Naive thymus-derived CD8-positive, alpha-beta T cell (primary cell): ENCODE measurements at places on chromosomes 2 and 18. TPM values are rescaled to one million over a fixed set of nuclear protein-coding genes. Genes with fewer than 3 reads are reported as not detected.

The ADNP2 gene
- total RNA-seq = 22.7 TPM

The ALK gene
- not detected for total RNA-seq

The PTCD3 gene
- total RNA-seq = 182 TPM

The HOXD11 gene
- not detected for total RNA-seq

DNA sequence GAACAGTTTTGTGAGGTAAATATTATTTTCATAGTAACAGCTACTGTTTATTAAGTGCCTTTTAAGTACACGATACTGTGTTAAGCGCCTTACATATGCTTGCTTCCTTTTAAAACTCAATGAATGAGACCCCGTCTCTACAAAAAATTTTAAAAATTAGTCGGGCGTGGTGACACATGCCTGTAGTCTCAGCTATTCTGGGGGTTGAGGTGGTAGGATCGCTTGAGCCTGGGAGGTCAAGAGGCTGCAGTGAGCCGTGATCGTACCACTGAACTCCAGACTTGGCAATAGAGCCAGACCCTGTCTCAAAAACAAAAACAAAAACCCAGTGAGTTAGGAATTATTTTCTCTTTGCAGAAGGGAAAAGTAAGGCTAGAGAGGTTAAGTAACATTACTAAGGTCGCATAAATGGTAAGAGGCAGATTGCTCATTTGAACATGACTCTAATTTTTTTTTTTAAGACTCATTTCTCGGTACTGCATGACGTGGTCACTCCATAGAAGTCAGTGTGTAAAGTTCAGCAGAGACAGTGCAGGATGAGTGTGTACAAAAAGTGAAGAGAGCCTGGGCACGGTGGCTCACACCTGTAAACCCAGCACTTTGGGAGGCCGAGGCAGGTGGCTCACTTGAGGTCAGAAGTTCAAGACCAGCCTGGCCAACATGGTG is 1.1 kb downstream of the METAP1D start:
- no peak for DNase-seq

DNA sequence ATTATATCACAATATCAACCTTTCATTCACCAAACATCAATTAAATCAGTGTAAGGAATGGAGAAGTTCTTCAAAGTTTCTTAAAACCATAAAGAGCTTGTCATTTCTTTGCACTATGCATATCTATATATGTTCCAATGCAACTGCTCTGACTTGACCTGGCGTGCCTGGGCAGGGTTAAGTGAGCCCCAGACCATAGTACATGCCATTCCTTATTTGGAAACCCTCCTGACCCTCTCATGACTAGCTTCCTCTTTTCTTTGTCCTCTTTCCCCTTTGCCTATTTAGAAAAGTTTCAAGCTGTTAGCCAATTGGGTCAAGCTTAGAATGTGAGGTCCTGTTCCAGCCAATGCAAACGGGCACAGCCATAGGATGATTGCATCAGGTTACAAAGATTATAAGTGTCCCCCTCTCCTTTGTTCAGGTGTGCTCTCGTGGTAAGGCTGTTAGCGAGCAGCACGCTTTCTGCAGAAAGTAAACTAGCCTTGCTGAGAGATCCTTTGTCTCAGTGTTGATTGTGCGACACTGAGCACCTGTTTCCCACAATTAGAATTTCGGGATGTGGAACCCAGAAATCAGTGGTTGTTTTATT is 78.2 kb upstream of the UXS1 start:
- DNase-seq = no peak

DNA sequence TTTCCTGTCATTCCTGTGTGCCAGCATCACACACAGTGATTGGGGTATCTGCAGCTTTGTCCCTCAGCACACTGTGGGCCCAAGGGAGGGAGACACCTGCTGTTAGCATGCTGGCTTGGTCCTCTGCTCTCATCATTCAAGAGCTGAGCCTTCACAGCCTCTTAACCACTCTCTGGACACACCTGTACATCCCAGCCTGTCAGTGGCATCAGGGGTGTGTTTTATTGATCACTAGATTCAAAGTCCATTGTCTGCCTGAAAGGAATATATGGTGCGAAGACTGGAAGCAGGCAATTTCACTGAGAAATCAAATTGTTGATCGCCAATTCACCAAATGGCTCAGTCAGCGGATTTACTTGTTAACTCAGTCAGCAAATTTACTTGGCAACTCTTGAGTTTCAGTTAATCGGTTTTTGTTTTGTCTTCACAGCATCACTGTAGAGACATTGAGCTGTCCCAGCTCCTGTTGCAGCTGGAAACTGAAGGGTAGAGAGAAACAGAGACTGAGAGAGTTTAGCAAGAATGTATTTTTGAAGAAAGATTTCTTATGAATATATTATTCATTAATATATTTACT is 56.3 kb upstream of the TMEM200C start:
- no peak for DNase-seq

- no peak for DNase-seq
Measured at GRCh38 chr2:189179570-189179950, at the start of gene COL5A2. COL5A2 (minus strand) TSS chr2:189179761; CDS start chr2:189179604, 157 bp downstream.

DNA sequence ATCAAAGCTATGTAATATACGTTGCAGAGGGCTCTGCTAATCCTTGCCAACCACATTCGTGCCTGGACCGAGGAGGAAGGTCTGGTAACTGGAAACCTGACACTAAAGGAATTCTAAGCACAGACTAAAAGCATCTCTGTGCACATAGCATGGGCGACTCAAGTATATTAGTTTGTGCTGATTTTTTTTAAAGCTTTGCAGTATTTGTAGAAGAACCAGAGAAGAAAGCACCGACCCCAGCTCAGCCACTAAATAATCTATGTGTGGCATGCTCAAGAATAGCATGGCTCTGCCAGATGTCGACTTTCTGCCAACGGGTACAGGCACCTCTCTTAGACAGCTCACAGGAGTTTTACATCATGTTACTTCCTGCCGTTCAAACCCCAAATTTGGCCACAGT is 73.2 kb upstream of the NRP2 start:
- DNase-seq = no peak

DNA sequence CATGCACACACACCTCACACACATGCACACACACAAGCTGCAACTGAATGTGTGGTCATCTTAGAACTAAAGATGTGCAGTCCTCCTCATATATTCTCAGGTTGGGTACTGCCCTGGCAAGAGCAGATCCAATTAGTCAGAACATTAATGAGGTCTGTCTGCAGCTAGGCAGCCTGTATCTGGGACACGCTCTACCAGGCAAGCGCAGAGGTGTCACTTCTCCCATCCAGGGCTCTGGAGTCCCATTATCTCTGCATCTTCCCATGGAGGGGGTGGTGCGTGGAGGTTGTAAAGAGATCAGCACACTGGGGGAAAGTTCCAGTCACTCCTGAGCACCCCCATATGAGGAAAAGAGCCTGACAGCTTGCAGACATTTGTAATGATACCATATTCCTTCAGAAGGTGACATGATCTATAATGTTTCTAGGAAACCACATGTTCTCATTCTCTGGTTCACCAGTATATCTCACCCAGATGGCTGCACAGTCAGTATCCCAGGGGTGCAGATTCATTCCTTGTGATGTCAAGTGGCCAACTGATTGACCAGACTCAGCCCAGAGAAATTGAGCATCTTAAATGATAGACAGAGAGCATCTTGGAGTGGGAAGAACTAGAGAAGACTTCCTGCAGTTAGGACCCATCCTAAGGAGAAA is 95.4 kb downstream of the RTN4 start:
- DNase-seq = no peak

DNA sequence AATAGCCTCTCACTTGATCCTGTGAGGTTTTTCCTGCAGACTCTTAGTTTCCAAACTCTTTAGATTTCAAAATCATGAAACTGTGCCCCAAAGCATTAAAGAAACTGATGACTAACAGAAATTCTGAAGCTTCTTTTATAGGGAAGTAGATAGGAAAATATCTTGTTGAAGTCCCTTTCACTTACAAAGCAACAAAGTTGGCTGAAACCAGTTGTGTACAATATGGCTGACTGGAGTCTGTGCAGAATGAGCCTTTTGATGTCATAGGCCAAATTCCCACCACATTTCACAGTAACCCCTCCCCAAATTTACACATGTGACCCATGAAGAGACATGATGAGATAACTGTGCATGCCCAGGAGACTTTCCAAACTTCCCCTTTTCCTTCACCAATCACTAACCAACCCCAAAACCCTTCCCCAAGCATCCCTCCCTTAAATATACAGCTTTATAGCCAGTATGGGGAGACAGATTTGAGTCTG is 61.7 kb upstream of the NCK2 start:
- DNase-seq = no peak

GRCh38 chr2:149826471-149827125 is 239.0 kb upstream of the MMADHC start:
- no peak for DNase-seq

- DNase-seq = no peak
Measured at GRCh38 chr18:46356278-46357033, 252.3 kb downstream of the HAUS1 start.

DNA sequence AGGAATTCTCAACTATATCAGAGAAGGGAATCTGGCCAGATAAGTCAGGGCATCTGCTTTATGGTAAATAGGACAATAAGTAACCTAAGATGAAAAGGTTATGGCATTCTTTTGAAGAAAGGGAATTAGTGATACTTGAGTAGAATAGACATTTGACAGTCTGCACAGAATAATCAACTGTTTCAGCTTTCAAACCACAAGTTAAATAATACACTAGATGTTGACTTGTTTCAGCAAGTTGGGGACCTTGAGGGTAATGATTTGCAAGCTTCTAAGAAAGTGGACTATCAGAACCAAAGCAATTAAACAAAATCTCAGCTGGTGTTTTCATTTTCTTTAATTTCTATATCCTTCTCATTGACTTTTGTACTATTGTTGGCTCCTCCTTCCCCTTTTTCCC is 54.5 kb downstream of the SLC39A10 start:
- DNase-seq = no peak

GRCh38 chr2:211737282-211737681 is 801.3 kb downstream of the ERBB4 start:
- DNase-seq = no peak

GRCh38 chr2:213689585-213689984 is 405.3 kb downstream of the SPAG16 start:
- no peak for DNase-seq

DNA sequence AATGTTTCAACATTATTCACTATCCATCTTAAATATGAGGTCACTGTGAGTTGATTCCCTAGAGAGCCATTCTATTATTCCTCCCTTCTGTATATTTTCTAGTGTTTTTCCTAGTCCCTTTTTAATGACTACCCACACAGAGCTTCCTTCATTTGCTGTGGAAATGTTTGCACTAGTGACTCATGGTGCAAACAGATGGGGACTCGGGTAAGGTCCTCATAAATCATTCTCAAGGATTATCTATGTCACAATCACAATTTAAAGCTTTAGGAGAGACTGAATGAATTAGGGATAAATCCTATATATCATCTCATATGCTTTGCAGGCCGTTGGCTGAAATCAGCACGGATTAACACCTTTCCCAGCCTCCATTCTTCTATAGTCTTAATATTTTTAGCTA is 159.6 kb downstream of the DCC start:
- no peak for DNase-seq

DNA sequence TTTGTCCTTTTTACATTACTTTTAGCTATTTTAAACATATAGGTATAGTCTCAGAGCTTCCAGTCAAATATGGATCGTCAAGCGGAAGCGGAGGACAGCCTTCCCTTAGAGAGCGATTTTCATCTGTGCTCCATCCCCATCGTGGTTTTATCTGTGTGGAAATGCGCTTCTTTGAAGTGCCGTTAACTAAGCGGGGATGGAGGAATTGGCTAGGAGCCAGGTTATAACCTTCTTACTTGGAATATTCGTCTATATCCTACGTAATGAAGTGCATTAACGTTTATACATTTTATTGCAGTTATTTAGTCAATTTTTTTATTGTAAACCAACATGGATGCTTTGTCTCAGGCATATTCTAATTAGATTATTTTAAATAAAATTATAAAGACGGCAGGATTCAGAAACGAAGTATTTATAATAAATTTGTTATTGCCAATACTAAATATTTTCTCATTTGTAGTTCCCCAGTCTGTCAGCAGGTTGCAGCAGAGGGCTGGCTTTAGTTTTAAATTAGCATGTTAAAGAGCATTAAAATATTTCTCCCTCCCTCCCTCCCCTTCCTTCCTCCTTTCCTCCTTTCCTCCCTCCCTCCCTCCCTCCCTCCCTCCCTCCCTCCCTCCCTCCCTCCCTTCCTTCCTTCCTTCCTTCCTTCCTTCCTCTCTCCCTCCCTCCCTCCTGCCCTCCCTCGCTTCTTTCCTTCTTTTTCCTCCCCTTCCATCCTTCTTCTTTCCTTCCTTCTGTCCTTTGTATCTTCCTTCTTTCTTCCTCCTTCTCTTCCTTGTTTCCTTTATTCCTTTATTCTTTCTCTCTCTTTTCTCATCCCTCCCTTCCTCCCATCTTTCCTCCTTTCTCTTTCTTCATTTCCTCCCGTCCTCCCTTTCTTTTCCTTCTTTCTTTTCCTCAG is 80.6 kb upstream of the DOCK10 start:
- DNase-seq = peak; percentile 3

GRCh38 chr2:151070253-151070652 is 191.4 kb downstream of the RBM43 start:
- no peak for DNase-seq

DNA sequence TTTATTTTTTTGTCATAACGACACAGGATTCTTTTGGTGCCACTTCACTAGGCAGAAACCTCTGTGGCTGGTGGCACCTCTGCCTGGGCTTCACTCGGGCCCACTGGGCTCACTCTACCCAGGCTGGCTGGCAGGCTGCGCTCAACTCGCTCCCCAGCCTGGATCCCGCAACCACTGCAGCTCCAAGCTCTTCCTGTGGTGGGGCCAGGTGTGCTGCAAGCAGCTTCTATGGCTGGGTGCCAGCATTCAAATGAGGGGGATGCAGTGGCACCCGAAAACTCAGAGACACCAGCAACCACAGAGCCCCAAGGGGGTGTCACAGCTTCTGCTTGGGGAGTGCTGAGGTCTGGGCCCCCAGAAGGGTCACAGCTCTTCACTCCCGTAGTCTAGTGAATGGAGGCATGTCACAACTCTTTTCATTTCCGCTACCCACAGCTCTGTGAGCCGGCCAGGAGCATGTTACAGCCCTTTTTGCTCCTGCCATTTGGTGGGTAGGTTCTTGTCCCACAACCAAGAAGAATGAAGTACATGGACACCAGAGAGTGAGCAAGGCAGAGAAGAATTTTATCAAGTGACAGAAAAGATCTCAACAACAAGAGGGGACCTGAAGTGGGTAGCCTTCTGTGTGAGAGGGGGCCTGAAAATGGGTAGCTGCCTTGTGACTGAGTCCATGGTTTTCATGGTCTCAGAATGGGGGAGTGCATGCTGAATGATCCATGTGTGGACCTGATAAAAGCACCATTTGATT is 170.1 kb downstream of the UBR3 start:
- DNase-seq = no peak
